ENCODE measurements at places on chromosomes 6 and 20. TPM values are rescaled to one million over a fixed set of nuclear protein-coding genes. Genes with fewer than 3 reads are reported as not detected.
A peak's percentile ranks its signal among the peaks of the same experiment; 100 is the strongest.

- DNase-seq = peak; percentile 43
Observed at GRCh38 chr6:125753218-125753936, 3.9 kb downstream of the HEY2 start.

GRCh38 chr6:116649129-116649528 lies 19.4 kb downstream of the ZUP1 start:
- DNase-seq = no peak

- DNase-seq = no peak
Observed at GRCh38 chr20:25275813-25276532, 28.1 kb downstream of the PYGB start.

The SLC17A9 gene
- 19.5 TPM for total RNA-seq

The SLC44A4 gene
- total RNA-seq = not detected

Measured in GM23248 (cell line).